CD8-positive, alpha-beta memory T cell (primary cell): ENCODE measurements at places on chromosomes 7 and 10. TPM values are rescaled to one million over a fixed set of nuclear protein-coding genes. Genes with fewer than 3 reads are reported as not detected.

Gene XRCC2
- 15.8 TPM for total RNA-seq

Gene PRSS37
- total RNA-seq = not detected

Gene NPSR1
- total RNA-seq = not detected

Gene PRR15
- total RNA-seq = not detected

Gene SFTPD
- not detected for total RNA-seq

Gene NEUROG3
- not detected for total RNA-seq

Gene AGMO
- total RNA-seq = not detected

Gene KAZALD1
- 0.20 TPM for total RNA-seq

Gene SFTPA1
- total RNA-seq = not detected

- DNase-seq = no peak
Observed at GRCh38 chr7:6460303-6460702, 12.5 kb upstream of the DAGLB start.

GRCh38 chr7:3245077-3245476 lies 56.0 kb upstream of the SDK1 start:
- DNase-seq = no peak

DNA sequence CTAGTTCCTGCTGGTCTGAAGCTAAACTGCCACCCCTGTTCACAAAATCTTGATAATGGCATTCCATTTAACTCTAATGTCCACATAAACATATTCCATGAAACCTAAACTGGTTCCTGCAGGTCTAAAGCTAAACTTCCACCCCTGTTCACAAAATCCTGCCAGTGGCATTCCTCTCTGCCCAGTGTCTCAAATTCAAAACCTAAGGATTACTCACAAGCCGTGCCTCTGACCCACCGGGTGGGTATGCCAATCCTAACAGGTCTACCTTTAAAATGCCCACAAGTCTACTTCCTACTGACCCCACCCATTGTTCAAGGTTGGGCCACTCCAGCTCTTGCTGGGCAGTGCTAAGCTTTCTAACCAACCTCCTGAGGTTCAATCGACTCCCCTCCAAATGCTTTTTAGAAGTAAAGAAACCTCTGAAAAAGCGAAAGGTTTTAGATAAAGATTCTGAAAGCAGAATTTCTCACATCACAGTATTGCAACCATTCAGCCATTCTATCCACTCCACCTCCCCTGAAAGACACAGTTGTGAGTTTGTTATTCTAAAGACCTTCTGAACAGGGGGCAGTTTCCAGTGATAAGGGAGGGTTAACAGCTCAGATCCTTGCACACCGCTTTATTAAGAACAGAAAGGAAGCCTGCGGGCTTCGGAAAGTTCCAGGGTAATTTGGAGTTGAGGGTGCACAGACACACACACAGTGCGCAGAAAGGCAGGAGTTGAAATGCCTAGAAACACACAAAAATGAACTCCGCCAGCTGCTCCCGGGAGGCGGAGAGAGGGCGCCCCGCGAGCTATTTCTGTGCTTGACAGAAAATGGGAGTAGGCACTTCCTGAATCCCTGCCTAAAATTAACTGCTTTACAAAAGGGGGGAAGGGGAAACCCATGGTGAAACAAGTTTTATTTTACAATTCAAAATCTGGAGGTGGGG lies 87.7 kb downstream of the TNS3 start:
- no peak for DNase-seq

- peak; percentile 81 for DNase-seq
Observed at GRCh38 chr7:50331564-50332208, 27.2 kb downstream of the IKZF1 start.

DNA sequence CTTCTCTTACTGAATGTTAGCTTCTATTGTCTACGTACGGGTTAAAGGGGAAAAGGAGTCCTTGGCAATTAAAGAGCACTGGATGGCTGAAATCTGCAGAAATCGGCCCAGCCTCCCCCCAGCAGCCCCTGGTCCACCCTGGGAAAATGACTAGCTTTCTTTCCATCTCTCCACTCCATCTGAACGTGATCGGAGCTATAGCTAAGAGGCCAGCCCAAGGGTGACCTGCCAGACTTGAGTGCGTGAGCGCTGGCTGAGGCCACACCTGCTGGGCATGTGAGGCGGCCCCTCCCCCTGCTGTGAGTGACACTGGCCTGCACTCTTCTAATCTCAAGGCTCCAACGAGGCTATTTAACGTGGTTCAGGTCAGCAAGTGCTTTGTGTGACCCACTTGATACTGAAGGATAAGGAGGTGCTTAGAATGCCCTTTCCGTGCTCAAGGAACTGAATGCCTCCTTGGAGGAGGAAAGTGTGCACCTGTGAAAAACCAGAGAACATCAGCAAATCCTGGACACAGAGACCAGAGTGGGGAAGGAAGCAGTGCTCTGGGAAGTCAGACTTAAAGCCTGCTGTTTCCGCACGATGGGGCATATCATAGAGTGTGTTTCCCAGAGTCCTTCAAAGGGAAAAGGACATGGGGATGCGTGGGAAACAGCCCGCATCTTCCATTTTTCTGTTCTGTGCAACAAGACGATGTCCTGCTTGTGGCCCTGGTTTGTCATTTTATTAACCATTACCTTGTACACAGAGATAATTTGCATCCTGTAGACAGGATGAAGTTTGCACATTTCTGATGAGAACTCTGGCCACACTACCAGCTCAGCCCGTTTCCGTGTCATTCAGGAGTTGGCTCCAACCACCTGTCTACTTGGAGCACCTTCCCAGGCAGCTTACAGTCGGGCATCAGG lies 12.5 kb upstream of the MNX1 start:
- DNase-seq = no peak

- no peak for DNase-seq
Observed at GRCh38 chr7:37494926-37495325, 46.3 kb upstream of the ELMO1 start.
